ENCODE measurements at places on chromosomes 1 and 21.

DNA sequence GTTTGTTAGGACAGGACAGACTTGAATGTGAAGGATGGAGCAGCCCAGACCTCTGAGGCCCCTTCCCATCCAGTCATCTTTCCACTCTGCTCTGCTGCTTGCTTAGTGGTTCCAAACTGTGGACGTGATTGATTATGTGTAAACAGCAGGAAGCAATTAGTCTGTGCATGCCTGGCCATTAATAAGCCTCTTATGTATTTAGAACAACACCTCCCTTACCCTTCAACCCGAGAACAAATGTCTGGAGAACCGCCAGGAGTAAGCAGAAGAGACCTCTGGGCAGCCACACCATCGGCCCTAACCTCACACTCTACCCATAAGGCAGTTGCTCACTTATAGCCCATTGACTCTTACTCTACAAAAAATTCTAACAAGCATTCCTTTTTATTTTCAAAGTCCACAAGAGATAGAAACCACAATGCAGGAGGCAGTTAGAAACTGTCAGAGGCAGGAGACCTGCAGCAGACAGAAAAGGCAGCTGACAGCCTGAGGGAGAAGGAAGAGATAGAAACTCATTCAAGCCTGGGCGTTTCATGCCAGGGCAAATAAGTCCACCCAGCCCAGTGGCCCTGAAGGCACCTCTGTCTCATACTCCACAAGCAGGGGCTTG lies 5.8 kb upstream of the EPHA8 start:
- DNase-seq = no peak
- H3K36me3 ChIP-seq = no peaks in the 10 kb centered on the region
- peaks cover 9% of the 10 kb centered on the region for H3K4me1 ChIP-seq
- H3K27ac ChIP-seq = no peak overlapping the region

GRCh38 chr1:2290171-2290578 lies 62.1 kb downstream of the SKI start:
- H3K4me1 ChIP-seq = peaks cover 7% of the 10 kb centered on the region
- H3K4me3 ChIP-seq = no peak overlapping the region
- DNase-seq = no peak
- H3K27me3 ChIP-seq = no peaks in the 10 kb centered on the region
- no peak overlapping the region for H3K27ac ChIP-seq
- no peaks in the 10 kb centered on the region for H3K36me3 ChIP-seq

GRCh38 chr1:47340227-47340626 lies 6.6 kb downstream of the CMPK1 start:
- H3K27ac ChIP-seq = no peak overlapping the region
- H3K36me3 ChIP-seq = peaks cover 29% of the 10 kb centered on the region
- H3K4me1 ChIP-seq = peaks cover 23% of the 10 kb centered on the region
- DNase-seq = no peak
- no peaks in the 10 kb centered on the region for H3K27me3 ChIP-seq
- no peak overlapping the region for H3K4me3 ChIP-seq

- DNase-seq = no peak
- no peak overlapping the region for H3K27ac ChIP-seq
- peaks cover 35% of the 10 kb centered on the region for H3K27me3 ChIP-seq
- H3K4me3 ChIP-seq = no peak overlapping the region
Observed at GRCh38 chr1:175127565-175127964, 59.9 kb downstream of the TNN start.

GRCh38 chr1:199312626-199313025 lies 673.8 kb downstream of the PTPRC start:
- H3K4me3 ChIP-seq = no peak overlapping the region
- no peaks in the 10 kb centered on the region for H3K27me3 ChIP-seq
- no peak for DNase-seq
- no peak overlapping the region for H3K27ac ChIP-seq

DNA sequence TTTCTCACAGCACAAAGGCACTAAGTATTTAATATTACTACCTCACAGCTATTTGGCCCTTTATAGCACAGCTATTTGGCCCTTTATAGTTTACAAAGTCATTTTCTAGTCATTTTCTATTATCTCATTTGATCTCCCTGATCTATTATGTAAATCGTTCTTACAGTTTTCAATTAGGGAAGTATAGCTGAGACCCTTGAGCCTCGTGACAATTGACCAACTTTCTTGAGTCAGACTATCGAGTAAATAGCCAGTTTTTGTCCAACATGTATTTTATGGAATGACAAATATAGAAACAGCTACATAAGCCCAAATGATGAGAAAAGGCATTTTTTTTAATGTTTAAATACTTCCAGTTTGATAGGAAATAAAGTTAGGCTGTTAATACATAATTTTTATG lies 7.0 kb upstream of the ANGPTL1 start:
- H3K36me3 ChIP-seq = no peaks in the 10 kb centered on the region
- H3K27me3 ChIP-seq = no peaks in the 10 kb centered on the region
- no peak overlapping the region for H3K27ac ChIP-seq

- no peak overlapping the region for H3K4me3 ChIP-seq
- peaks cover 30% of the 10 kb centered on the region for H3K4me1 ChIP-seq
- H3K27ac ChIP-seq = no peak overlapping the region
- H3K36me3 ChIP-seq = peaks cover 23% of the 10 kb centered on the region
- no peaks in the 10 kb centered on the region for H3K27me3 ChIP-seq
- DNase-seq = no peak
Observed at GRCh38 chr1:59298710-59299346, 1.9 kb downstream of the FGGY start.

GRCh38 chr1:241444836-241445235 lies 74.7 kb downstream of the FH start:
- H3K4me3 ChIP-seq = no peak overlapping the region
- no peak for DNase-seq
- H3K27me3 ChIP-seq = no peaks in the 10 kb centered on the region
- H3K36me3 ChIP-seq = no peaks in the 10 kb centered on the region
- peaks cover 8% of the 10 kb centered on the region for H3K4me1 ChIP-seq

GRCh38 chr1:70117046-70117445 lies 88.3 kb downstream of the LRRC40 start:
- DNase-seq = no peak
- no peak overlapping the region for H3K4me3 ChIP-seq
- no peaks in the 10 kb centered on the region for H3K36me3 ChIP-seq
- no peaks in the 10 kb centered on the region for H3K27me3 ChIP-seq

GRCh38 chr1:230427981-230428380 lies 1.8 kb upstream of the PGBD5 start:
- peaks cover 27% of the 10 kb centered on the region for H3K4me1 ChIP-seq
- no peak for DNase-seq
- H3K27me3 ChIP-seq = no peaks in the 10 kb centered on the region
- H3K27ac ChIP-seq = no peak overlapping the region
- no peak overlapping the region for H3K4me3 ChIP-seq

GRCh38 chr1:12409681-12410080 lies 179.9 kb downstream of the VPS13D start:
- DNase-seq = no peak
- no peak overlapping the region for H3K4me3 ChIP-seq
- H3K4me1 ChIP-seq = peaks cover 9% of the 10 kb centered on the region
- peak overlapping the region; percentile 58 for H3K27ac ChIP-seq
- peaks cover 9% of the 10 kb centered on the region for H3K36me3 ChIP-seq

- H3K4me1 ChIP-seq = peaks cover 34% of the 10 kb centered on the region
- peaks cover 34% of the 10 kb centered on the region for H3K36me3 ChIP-seq
- no peak for DNase-seq
- H3K4me3 ChIP-seq = peak overlapping the region; percentile 58
- no peaks in the 10 kb centered on the region for H3K27me3 ChIP-seq
Observed at GRCh38 chr1:37994886-37995566, 5.2 kb upstream of the SF3A3 start.

DNA sequence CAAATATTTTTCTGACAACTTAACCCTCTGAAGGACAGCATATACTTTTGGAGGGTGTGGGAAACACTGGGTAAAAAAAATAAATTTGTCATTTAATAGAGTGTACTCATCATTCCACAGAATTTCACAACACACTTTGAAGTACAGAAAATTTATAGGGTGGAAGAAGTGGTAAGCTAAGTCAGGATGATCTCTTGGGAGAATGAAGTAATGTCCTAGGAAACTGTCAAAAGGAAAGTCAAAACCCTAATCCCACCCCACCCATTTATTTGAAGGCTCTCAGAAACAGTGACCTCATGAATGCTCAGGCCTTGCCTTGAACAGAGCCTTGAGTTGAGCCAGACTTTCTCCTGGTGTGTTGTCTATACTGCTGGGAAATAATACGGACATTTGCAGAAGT lies 7.3 kb upstream of the UAP1 start:
- H3K27me3 ChIP-seq = no peaks in the 10 kb centered on the region
- DNase-seq = no peak
- H3K36me3 ChIP-seq = no peaks in the 10 kb centered on the region
- no peaks in the 10 kb centered on the region for H3K4me1 ChIP-seq

DNA sequence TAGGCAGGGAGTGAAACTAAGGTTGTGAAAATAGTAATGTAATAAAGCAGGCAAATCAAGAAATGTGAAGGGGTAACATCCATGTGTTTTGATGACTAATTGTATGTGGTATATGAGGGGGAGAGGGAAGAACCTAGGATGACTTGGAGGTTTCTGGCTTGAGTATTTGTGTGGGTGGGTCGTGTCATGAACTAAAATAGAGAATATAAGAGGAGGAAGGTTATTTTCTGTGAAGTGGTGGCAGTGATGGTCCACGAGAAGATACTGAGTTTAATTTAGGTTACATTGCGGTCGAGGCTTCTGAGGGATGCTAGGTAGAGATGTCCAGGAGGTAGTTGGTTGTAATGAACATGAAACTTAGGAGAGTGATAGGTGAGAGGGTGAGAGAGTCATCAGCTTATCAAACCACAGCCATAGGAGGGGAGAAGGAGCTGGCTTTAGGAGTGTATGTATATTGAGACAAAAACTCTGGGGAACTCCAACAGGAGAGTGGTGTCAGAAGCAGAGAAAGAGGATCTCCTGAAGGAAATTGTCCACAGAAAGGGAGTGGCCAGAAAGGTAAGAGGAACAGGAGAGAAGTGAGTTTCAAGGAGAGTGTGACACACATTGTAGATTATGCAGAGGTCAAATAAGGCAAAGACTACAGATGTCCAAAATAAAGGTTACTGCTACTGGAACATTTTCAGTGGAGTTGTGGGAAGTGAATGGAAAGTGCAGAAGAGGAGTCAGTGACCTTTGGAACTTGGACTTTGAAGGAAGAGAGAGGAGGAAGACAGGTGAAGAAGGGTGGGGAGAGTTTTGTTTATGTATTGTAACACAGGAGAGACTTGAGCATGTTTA lies 89.0 kb upstream of the MACF1 start:
- no peak for DNase-seq
- no peak overlapping the region for H3K27ac ChIP-seq

DNA sequence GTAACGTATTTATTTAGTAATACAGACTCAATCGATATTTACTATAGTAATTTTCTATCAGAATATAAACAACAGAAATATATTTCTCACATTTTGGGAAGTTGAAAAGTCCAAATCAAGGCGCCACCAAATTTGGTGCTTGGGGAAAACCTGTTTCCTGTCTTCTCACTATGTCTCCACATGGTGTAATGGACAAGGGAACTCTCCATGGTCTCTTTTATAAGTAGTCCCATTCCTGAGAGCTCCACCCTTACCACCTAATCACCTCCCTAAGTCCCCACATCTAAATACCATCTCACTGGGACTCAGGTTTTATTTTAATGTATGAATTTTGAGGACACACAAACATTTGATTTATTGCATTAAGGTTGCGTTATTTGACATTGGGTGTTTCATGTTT lies 848.0 kb downstream of the LTN1 start:
- no peaks in the 10 kb centered on the region for H3K36me3 ChIP-seq
- H3K4me1 ChIP-seq = peaks cover 13% of the 10 kb centered on the region
- no peak overlapping the region for H3K27ac ChIP-seq
- no peak overlapping the region for H3K4me3 ChIP-seq

DNA sequence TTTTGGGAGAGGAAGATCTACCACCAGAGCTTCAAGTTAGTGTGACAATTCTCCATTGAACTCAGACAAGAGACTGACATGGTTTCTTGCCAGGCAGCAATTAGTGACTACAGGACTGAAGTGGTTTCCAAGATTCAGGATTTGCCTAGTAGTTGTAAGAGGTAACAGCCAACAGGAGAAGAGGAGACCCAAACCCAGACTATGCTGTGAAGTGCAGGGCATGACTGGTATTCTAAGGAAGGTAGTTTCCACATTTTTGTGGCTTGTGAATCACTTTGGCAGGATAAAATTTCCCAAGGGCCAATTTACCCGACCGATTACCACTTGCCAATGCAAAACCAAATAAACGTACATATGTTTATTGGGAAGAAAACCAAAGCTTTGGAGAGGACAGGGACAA lies 14.7 kb upstream of the RAP1A start:
- H3K36me3 ChIP-seq = no peaks in the 10 kb centered on the region
- H3K27ac ChIP-seq = no peak overlapping the region
- H3K4me3 ChIP-seq = no peak overlapping the region
- H3K4me1 ChIP-seq = no peaks in the 10 kb centered on the region
- peaks cover 19% of the 10 kb centered on the region for H3K27me3 ChIP-seq
- DNase-seq = no peak

- no peak overlapping the region for H3K4me3 ChIP-seq
- H3K36me3 ChIP-seq = no peaks in the 10 kb centered on the region
- DNase-seq = no peak
Observed at GRCh38 chr1:6111571-6111970, 65.9 kb downstream of the KCNAB2 start.

DNA sequence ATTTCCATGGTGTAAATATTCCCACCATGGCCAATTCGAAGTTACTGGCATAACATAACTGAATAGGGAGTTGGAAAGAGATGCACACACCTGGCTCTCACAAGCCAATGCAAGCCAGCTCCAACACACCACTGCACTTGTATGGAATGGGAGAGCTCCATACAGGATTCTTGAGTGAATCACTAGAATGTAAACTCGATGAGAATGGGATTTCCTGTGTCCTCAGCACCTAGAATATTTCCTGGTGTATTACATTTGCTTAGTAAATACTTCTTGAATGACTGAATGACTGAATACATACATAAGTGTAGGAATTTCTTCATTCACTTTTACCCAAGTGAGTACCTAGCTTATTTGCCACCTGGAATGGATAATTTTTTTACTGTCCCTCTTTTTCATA lies 16.2 kb upstream of the PPIE start:
- H3K27ac ChIP-seq = no peak overlapping the region
- no peaks in the 10 kb centered on the region for H3K4me1 ChIP-seq
- no peak for DNase-seq
- H3K36me3 ChIP-seq = no peaks in the 10 kb centered on the region
- no peak overlapping the region for H3K4me3 ChIP-seq

- H3K36me3 ChIP-seq = no peaks in the 10 kb centered on the region
- H3K4me1 ChIP-seq = no peaks in the 10 kb centered on the region
- no peak overlapping the region for H3K4me3 ChIP-seq
- H3K27me3 ChIP-seq = no peaks in the 10 kb centered on the region
- no peak overlapping the region for H3K27ac ChIP-seq
Observed at GRCh38 chr1:54557671-54558355, 9.8 kb downstream of the ACOT11 start.
